ENCODE measurements at places on chromosomes 2 and 18.

DNA sequence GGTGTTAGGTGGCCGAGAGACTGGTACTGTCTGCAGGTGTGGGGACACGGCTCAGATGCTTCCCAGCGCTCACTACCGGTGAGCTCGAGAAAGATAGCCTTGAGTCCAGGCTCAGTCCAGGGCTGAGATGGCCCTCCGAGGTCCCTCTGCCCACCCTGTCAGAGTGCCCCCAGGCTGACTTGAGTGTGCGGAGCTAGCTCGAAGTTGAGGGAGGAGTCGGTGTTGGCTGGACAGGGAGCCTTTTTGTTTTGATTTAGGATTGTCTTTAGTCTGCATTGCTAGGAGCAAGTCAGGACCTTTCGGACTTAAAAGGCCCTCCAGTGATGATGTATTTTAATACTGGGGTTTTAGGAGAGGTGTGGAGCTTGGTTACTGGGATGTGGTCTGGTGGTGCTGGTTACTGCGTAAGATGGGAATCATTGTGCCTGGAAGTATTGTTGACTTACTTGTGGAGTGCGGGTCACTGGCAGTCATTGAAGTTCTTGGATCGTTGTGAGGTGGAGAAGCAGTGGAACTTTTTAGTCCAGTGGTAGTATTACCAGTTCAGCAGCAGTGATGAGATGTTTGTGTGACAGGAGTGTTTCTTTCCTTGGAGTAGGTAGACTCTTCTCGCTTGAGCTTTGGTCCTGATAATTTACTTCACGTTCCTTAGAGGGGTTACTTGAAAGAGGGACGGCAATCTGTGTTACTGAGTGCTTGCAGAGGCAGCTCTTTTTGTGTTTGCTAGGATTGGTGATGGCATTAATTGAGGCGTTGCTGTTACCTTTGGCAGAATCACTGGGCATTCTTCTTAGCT, 633 bp downstream of the KIAA1328 start:
- no peak for DNase-seq

DNA sequence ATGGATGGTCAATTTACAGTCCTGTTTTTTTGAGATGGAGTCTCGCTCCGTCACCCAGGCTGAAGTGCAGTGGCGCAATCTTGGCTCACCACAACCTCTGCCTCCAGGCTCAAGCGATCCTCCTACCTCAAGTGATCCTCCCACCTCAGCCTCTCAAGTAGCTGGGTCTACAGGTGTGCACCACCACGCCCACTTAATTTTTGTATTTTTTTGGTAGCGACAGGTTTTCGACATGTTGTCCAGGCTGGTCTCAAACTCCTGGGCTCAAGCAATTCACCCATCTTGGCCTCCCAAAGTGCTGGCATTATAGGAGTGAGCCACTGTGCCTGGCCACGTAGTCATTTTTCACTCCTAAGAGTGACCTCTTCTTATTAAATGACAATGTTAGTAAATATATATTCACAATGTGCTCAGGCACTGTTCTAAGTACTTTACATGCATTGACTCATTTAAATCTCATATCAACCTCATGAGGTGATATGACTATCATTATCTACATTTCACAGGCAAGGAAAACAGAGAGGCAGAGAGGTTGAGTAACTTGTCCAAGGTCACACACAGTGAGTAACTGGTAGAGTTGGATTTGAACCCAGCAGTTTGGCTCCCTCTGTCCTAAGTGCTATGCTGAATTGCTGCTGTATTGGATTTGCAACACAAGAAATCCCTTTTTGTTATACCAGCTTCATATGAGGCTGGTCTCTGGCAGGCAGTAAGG, 5.6 kb upstream of the DIS3L2 start:
- DNase-seq, result no peak

- DNase-seq, result no peak
Observed at GRCh38 chr2:240287011-240287410, 146.6 kb upstream of the OTOS start.

DNA sequence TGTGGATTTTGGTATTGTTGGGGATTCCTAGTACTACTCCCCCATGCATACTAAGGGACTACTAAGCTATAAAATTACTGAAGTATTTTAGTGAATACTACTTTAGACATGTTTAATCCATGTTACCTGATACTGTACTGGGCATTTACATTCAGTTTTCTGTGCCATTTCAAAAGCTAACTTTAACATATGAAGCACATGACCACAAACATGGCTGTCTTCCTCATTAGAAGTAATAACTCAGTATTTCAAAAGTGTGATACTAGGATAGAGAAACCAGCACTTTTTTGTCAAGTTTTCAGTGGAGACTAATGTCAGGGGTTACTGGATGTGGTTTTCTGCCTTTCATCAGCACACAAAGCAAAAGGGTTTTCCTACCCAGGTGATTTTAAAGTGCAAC, 27.9 kb downstream of the WDR33 start:
- DNase-seq, result no peak

- DNase-seq, result no peak
Observed at GRCh38 chr2:26720322-26721114, 28.0 kb downstream of the KCNK3 start.

DNA sequence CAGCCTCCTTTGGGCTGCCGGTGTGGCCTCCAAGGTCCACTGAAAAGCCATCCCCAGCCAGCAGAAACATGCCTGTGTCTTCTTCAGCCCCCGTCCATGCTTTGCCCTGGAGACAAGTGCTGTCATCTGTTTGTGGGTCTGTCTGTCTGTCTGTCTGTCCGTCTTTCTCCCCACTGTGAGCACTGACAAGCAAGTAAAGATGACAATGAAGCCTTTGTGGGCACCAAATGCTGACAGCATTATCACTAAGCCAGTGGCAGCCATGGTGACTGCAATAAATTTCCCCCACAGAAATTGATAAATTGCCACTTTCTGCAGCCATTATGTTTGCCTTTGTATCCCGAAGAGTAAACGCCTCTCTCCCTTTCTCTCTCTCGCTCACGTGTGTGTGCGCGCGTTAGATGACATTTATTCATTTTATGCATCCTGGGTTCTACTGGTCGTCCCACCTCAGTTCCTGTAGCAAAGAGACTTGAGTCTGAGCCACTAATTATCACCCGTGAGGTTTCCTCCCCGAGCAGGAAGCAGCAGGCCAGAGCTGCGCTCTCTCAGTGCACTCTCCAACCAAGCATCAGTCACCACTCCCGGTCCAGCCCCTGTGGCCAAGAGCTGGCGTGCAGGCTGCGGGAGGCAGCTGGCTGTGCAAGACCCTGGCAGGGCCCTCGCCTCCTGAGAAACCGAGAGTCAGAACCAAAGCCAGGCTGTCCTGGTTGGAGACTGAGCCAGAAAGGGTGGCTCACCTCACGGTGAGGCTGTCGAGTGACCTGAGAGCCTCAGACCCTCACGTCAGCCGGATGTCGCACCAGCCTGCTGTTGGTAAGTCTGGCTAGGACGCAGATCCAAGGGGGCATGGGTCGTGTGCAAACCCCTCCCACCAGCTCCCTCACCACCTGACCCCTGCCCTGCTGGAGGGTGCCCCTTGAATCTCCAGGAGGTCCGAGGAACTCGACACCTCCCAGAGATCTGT, 6.9 kb downstream of the STEAP3 start:
- DNase-seq, result no peak

GRCh38 chr2:12722447-12723316, 5.9 kb downstream of the TRIB2 start:
- no peak for DNase-seq

- no peak for DNase-seq
Observed at GRCh38 chr2:69985216-69985615, 23.8 kb upstream of the ASPRV1 start.

GRCh38 chr2:147520817-147521216, 324.0 kb upstream of the ACVR2A start:
- DNase-seq, result no peak

DNA sequence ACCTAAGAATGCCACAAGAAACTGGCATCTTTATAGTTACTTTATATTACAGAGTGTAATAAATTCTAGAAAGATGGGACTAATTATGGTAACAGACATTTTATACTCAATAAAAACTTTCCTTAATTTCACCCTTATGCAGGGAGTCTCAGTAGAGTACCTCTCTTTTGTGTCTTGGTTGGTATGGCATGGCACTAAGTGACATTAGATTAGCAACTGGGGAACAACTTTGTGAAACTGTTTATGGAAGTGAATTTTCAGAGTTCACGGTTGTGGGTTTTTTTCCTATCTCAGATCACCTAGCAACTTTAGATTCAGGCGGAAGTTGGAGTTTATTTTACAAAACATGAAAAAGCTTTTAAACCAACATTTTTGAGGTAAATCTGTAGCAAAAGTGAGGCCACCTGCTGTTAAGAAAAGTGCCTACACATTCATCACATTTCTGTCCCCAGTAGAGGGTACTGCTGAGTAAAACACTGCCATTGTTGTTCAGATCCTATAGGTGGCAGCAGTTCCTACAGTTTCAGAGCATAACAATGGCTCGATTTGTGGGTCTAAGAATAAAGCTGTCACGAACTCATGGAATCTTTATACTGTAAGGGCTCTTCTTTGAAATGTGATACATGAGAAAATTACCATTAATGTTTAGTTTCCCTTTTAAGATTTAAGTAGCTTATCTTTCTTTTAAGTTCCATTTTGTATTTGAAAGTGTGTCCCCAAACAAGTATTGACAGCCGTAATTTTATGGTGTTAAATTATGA, 117.6 kb downstream of the CAMKMT start:
- peak; percentile 54 for DNase-seq

DNA sequence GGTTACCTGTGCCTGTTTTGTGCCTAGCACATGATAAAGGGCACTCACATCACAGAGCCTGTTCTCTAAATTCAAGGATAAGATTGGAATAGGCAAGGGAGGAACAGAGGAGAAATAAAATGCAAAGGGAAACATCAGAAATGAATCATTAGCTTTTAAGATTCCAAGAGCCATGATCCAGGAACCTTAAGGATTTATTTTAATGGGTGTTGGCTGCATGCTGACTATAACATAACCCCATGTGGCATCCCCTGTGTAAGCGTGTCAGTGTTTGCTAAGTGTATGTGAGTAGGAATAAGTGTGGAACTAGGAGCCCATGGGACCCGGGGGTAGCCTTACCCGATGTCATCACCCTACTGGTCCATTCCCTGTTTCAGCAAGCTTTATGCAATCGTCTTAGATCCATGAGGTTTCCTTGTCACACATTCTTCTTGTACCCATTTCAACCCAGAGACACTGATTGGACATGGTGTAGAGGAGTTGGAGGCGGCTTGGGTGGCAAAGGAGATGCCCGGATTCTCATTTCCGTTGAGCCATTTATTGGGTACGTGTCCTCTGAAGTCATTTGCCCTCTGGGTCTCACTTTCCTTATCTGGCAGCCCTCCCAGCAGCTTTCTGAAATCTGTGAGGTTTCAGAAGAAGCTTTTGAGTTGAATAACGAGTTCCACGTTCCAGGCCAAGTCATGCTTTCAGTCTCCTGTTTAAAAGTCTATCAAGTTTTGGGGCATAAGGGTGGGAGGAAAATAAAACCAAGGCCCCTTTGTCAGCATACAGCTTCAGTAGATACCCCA, 117.0 kb downstream of the MGAT5 start:
- no peak for DNase-seq

GRCh38 chr2:99512181-99512591, 22.4 kb upstream of the REV1 start:
- DNase-seq, result no peak

GRCh38 chr2:172399765-172400164, 27.6 kb upstream of the ITGA6 start:
- no peak for DNase-seq

- no peak for DNase-seq
Observed at GRCh38 chr2:178933493-178933892, 116.4 kb downstream of the CCDC141 start.

DNA sequence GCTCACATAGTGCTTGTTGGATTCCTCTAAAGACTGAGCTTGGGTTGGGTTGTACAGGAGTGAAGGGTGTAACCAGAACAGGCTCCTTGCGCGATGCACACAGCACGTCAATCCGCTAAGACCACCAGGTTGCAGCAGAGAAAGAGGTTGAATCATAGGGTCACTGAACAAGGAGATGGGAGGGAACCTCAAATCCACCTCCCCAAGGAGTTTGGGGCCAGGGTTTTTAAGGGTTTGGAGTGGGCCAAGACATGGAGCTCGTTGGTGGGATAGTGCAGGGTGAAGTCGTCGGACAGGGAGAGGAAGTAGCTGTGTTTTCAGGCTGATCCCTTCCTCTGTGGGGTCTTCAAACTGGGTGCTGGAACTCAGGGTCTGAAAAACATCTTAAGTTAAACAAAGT, 20.8 kb upstream of the MTCL1 start:
- no peak for DNase-seq

- no peak for DNase-seq
Observed at GRCh38 chr2:29966266-29966665, 44.9 kb upstream of the ALK start.

- no peak for DNase-seq
Observed at GRCh38 chr2:238151628-238152235, 7.0 kb upstream of the ERFE start.

GRCh38 chr2:145410086-145410485, 890.2 kb upstream of the ZEB2 start:
- no peak for DNase-seq

GRCh38 chr2:212669761-212670160, 131.2 kb upstream of the ERBB4 start:
- no peak for DNase-seq

DNA sequence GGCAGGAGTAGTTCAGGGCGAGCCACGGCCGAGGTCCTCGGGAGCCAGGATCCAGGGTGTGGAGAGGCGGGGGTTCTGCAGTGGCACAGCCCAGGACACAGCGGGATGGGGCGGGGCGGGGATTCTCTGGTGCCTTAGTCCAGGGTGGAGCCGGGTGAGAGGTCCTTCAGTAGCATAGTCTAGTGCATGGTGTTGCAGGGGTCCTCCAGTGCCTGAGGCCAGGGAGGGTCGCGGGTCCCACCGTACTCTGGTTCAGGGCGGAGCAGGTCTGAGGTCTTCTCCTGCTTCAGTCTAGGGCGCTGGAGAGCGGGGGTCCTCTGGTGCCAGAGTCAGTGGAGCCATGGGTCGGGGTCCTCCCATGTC, 131.1 kb downstream of the CCDC74A start:
- DNase-seq, result no peak

GRCh38 chr2:39455826-39456225, 18.7 kb upstream of the MAP4K3 start:
- DNase-seq, result no peak

GRCh38 chr2:56286936-56287335, 103.1 kb downstream of the CCDC85A start:
- no peak for DNase-seq

- DNase-seq, result no peak
Observed at GRCh38 chr2:63740943-63741342, 100.8 kb upstream of the UGP2 start.

- DNase-seq, result no peak
Observed at GRCh38 chr18:8744656-8745055, 39.3 kb downstream of the MTCL1 start.

DNA sequence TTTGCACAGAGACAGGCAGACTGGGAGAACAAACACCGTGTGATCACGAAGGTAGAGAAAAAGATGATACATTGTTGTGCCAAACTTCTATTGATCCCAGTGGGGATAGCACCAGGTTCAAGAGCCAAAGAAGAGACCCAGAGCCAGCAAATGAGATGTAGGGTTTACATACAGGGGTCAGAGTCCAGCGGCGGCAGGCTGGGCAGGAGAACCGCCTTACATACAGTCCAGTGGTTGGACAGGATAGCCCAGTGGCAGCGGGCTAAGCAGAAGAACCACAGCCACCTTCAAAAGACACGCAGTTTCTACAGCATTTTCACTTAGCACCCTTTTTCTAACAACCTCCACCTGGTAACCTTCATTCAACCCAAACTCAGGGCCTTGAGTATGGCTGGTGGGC, 932.8 kb downstream of the SLC4A3 start:
- no peak for DNase-seq

- DNase-seq, result peak; percentile 4
Observed at GRCh38 chr2:186590759-186591505, 1.1 kb downstream of the ITGAV start.

- DNase-seq, result no peak
Observed at GRCh38 chr2:133657591-133657990, 89.3 kb upstream of the NCKAP5 start.

Measured in stimulated activated effector memory CD8-positive, alpha-beta T cell treated with anti-CD3 and anti-CD28 coated beads, Interleukin-12 subunit alpha, Interleukin-12 subunit beta, amount 100 ng/mL, for 72 hours (primary cell).